ENCODE measurements at places on chromosomes 11 and 22.

DNA sequence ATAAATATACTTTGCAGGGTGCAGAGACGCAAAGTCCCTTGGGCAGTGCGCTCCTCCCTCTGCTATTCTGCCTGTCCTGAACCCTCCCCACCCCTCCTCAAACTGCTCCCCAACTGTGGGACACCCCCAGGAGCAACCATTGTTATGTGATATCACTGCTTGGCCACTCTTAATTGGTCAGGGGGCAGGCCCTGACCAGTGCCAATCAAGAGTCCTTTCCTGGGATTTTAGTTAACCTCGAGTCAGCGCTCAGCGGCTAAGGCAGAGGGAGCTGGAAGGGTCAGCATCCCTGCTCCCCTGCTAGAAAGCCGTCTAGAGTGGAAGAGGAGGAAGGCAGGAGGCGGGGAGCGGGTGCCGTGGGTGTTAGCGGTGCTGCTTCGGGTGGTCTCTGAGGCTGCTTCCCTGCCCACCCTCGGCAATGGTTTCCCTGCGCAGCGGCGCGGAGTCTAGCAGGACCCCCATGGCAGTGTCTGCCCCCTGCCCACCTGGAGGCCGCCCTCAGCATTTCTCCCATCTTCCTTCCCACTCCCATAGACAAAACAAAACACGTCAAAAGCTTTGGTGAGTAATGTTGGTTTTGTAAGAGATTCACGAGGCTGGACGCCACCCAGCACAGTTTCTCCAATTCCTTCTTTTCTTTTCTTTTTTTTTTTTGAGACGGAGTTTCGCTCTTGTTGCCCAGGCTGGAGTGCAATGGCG is 38.4 kb upstream of the A4GALT start:
- DNase-seq, result no peak
- H3K36me3 ChIP-seq, result no peaks in the 10 kb centered on the region
- H3K27me3 ChIP-seq, result peaks cover 6% of the 10 kb centered on the region
- no peaks in the 10 kb centered on the region for H3K4me1 ChIP-seq
- no peak overlapping the region for H3K4me3 ChIP-seq

- H3K27ac ChIP-seq, result no peak overlapping the region
- no peak for DNase-seq
- H3K4me1 ChIP-seq, result no peaks in the 10 kb centered on the region
- peaks cover 8% of the 10 kb centered on the region for H3K27me3 ChIP-seq
Observed at GRCh38 chr22:43826142-43827002, 14.3 kb upstream of the EFCAB6 start.

- H3K4me3 ChIP-seq, result no peak overlapping the region
- H3K4me1 ChIP-seq, result peaks cover 5% of the 10 kb centered on the region
- no peaks in the 10 kb centered on the region for H3K27me3 ChIP-seq
- DNase-seq, result no peak
Observed at GRCh38 chr11:1838077-1838425, 730 bp upstream of the TNNI2 start.

- H3K4me3 ChIP-seq, result no peak overlapping the region
- no peak overlapping the region for H3K27ac ChIP-seq
- H3K4me1 ChIP-seq, result no peaks in the 10 kb centered on the region
- peaks cover 56% of the 10 kb centered on the region for H3K27me3 ChIP-seq
- no peak for DNase-seq
- H3K36me3 ChIP-seq, result no peaks in the 10 kb centered on the region
Observed at GRCh38 chr11:35654711-35655110, 7.9 kb upstream of the TRIM44 start.

- no peak for DNase-seq
- no peaks in the 10 kb centered on the region for H3K27me3 ChIP-seq
- H3K4me3 ChIP-seq, result no peak overlapping the region
- H3K4me1 ChIP-seq, result peaks cover 83% of the 10 kb centered on the region
- H3K27ac ChIP-seq, result no peak overlapping the region
Observed at GRCh38 chr11:46342239-46342638, 5.0 kb upstream of the DGKZ start.

GRCh38 chr11:130145975-130146776 is 13.4 kb upstream of the ST14 start:
- no peak overlapping the region for H3K27ac ChIP-seq
- H3K4me1 ChIP-seq, result peaks cover 17% of the 10 kb centered on the region
- no peak for DNase-seq
- no peak overlapping the region for H3K4me3 ChIP-seq
- no peaks in the 10 kb centered on the region for H3K36me3 ChIP-seq
- H3K27me3 ChIP-seq, result peaks cover 4% of the 10 kb centered on the region

DNA sequence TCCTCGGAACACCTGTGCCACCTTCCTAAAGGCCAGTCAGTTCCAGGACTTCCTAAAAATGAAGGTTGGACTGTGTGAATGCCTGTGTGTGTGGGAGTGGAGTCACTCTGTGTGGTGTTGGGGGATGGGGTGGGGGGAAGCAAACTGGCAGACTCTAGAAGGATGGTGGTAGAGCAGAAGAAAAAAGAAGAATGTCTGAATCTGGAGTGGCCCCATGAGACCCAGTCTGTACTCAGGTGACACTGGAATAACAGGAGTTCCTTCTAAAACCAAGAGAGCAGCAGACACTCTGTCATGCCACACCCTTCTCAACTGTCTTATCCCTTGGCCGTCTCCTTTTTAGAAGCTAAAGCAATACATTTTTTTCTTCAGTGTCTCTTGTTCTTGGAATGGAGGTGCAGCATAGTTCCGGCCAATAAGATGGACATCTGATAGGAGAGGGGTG is 82.9 kb downstream of the MAML2 start:
- peaks cover 14% of the 10 kb centered on the region for H3K36me3 ChIP-seq
- no peak for DNase-seq
- no peaks in the 10 kb centered on the region for H3K27me3 ChIP-seq
- H3K4me3 ChIP-seq, result peak overlapping the region; percentile 25

- no peak overlapping the region for H3K27ac ChIP-seq
- H3K36me3 ChIP-seq, result peaks cover 2% of the 10 kb centered on the region
- no peak for DNase-seq
- no peaks in the 10 kb centered on the region for H3K27me3 ChIP-seq
- no peak overlapping the region for H3K4me3 ChIP-seq
Observed at GRCh38 chr22:40743768-40744167, 64.5 kb downstream of the MCHR1 start.

GRCh38 chr11:10481560-10482349 is 26.7 kb downstream of the AMPD3 start:
- no peaks in the 10 kb centered on the region for H3K36me3 ChIP-seq
- no peaks in the 10 kb centered on the region for H3K27me3 ChIP-seq
- H3K4me3 ChIP-seq, result no peak overlapping the region
- no peak for DNase-seq
- H3K4me1 ChIP-seq, result peaks cover 8% of the 10 kb centered on the region

- H3K36me3 ChIP-seq, result peaks cover 1% of the 10 kb centered on the region
- H3K27me3 ChIP-seq, result no peaks in the 10 kb centered on the region
- no peak overlapping the region for H3K27ac ChIP-seq
- DNase-seq, result no peak
Observed at GRCh38 chr11:36453678-36454077, 56.4 kb downstream of the TRAF6 start.

DNA sequence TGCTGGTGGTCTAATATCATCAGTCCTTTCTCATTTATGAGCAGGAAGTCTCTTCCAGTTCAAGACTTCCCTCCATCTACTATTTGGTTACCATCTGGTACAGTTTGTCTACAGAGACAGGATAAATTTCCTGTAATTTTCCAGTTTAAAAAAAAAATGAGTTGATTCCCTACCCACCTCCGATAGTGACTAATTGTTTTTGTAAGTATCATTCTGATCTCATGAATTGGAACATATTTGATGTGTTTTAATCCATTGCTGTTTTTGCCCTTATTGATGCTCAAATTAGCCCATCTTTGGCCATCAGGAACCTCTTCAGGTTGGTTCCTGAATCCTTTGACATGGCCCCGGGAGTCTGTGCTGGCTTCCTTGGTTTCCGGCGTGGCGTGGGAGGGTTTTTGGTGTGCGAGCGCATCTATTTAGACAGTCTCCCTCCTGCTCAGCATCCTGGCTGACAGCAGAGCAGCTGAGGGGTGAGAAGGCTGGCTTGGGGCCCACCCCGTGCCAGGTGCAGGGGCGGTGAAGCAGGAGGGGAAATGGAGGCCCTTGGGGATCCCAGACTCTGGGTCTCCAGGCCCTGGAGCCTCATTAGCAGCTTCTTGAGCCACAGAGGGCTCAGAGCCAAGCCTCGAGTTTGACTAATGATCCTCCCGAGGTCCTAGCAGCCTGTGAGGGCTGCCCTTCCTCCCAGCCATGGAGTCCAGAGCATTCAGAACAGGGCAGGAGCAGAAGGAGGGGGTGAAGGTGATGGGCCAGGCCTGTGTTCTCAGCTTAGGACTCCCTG is 6.8 kb downstream of the OMP start:
- no peaks in the 10 kb centered on the region for H3K27me3 ChIP-seq
- H3K4me1 ChIP-seq, result no peaks in the 10 kb centered on the region
- DNase-seq, result no peak
- no peak overlapping the region for H3K4me3 ChIP-seq

DNA sequence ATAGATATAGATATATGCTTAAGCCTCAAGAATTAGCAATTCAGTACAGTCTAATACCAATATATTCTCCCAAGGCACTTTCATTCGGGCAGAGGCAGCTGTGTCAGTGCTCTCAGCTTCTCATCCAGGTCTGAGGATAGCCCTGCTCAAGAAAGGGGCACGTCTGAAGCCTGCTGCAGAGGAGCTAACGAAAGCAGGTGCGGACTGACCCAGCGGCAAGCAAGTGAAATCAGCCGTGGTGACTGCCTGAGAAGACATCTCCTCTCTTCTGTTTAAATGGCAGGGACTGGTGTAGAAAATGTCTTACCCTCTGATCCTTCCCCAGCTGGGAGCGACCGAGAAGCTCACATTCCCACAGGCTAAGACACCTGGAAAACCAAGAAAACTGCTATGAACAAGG is 468.6 kb downstream of the BRD1 start:
- H3K27me3 ChIP-seq, result peaks cover 21% of the 10 kb centered on the region
- H3K4me1 ChIP-seq, result no peaks in the 10 kb centered on the region
- no peak for DNase-seq
- H3K36me3 ChIP-seq, result no peaks in the 10 kb centered on the region

DNA sequence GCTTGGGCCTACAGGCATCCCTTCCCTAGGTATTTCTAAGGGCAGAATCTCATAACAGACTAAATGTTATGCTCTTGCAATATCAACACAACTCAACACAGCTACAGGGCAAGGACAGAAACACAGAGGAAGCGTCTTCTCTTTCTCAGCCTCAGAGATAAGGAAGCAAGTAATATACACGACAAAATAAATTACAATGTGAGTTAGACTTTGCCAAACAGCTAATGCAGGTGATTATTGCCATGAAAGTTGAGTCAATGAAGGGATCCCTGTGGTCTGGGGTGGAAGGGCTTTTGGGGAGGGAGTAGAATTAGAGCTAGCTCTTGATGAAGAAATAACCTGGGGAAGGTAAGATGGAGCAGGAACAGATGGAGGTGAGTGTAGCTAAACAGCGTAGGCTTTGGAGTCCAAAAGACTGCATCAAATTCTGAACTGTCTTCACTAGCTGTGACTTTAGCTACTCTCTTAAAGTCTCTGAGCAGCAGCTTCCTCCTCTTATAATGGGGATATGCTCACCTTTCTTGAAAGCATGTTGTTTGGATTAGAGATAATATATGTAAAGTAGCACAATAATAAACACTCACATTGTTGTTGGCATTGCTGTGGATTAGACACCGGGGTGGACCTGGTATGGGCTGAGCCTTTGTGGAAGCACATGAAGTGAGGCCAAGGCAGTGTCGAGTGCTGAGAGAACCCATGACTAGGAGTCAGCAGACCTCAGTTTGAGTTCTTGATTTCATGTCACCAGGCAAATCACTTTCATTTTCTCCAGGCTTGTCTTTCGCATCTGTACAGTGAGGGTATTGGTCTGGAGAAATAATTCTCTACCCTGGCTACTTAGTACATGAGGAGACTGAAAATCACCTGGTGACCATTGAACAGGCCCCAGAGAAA is 41.0 kb upstream of the AQP11 start:
- DNase-seq, result no peak
- no peaks in the 10 kb centered on the region for H3K36me3 ChIP-seq
- H3K27me3 ChIP-seq, result no peaks in the 10 kb centered on the region

GRCh38 chr11:113465786-113466185 is 9.4 kb downstream of the DRD2 start:
- H3K27me3 ChIP-seq, result peaks cover 30% of the 10 kb centered on the region
- no peak for DNase-seq
- H3K27ac ChIP-seq, result no peak overlapping the region
- H3K4me3 ChIP-seq, result no peak overlapping the region

- no peaks in the 10 kb centered on the region for H3K36me3 ChIP-seq
- peaks cover 16% of the 10 kb centered on the region for H3K27me3 ChIP-seq
- DNase-seq, result no peak
- no peaks in the 10 kb centered on the region for H3K4me1 ChIP-seq
- no peak overlapping the region for H3K4me3 ChIP-seq
Observed at GRCh38 chr22:27782088-27782487, 19.5 kb downstream of the MN1 start.

DNA sequence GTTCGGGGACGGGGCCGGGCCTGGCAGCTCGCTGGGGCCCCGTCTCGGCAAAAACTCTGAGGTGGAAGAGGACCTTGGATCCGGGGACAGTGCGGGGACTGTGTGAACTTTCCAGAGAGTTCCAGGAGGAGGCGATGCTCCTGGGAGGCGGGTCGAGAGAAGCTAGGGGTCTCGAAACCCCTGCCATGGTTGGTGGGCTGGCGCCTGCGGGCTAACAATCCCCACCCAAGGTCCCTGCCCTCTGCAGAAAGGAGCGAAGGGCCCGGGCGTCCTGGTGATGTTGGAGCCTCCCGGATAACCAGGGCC is 4.7 kb upstream of the GRK2 start:
- no peak for DNase-seq
- H3K4me3 ChIP-seq, result peak overlapping the region; percentile 60
- H3K27ac ChIP-seq, result no peak overlapping the region
- H3K27me3 ChIP-seq, result no peaks in the 10 kb centered on the region

DNA sequence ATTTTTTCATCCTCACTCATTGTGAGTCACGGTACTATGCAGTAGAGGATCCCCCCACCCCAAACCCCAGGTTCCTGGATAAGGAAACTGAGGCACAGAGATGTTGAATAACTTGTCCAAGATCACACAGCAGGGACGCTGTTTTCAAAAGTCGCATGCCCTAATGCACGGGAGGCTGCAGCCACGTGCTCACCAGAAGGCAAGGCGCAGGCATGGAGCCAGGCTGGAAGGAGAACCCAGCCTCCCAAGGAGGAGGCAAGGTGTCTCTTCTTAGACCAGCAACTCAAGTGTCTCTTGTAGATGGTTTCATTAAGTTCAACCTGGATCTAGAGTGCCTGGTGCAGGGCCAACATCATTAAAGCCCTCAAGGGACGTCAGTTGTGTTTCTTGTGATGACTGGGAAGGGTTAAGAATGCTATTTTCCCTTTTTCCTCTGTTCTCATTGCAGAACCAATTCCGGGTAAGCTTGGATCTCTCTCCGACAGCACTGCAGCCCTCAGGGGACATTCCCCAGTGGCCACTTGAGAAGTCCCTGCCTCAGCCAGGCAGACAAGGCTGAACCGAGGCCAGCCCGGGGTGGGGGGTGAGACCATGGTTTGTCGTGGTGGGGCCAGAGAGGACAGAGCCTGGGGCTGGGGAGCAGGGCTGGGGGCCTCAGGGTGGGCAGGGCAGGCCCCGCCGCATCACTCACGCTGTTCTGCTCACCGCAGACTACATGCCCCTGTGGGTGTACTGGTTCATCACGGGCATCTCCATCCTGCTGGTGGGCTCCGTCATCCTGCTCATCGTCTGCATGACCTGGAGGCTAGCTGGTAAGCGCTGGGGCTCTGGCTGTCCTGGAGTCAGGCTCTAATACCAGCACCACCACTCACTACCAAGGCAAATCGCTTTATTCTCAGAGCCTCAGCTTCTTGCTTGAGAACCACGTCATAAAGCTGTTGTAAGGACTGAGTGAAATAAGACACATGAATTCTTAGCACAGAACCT is 15.7 kb downstream of the TMEM121B start:
- peaks cover 50% of the 10 kb centered on the region for H3K4me1 ChIP-seq
- DNase-seq, result no peak
- H3K27ac ChIP-seq, result peak overlapping the region; percentile 79
- H3K27me3 ChIP-seq, result no peaks in the 10 kb centered on the region

All from activated T-cell treated with anti-CD3 and anti-CD28 coated beads, Interleukin-2, amount 50 U/mL, for 72 hours (primary cell).